ENCODE measurements at places on chromosomes 6 and 20. TPM values are rescaled to one million over a fixed set of nuclear protein-coding genes. Genes with fewer than 3 reads are reported as not detected.

RIPOR3 gene
- total RNA-seq, result 61.1 TPM

C20orf144 gene
- not detected for total RNA-seq

CLPSL1 gene
- not detected for total RNA-seq

DNA sequence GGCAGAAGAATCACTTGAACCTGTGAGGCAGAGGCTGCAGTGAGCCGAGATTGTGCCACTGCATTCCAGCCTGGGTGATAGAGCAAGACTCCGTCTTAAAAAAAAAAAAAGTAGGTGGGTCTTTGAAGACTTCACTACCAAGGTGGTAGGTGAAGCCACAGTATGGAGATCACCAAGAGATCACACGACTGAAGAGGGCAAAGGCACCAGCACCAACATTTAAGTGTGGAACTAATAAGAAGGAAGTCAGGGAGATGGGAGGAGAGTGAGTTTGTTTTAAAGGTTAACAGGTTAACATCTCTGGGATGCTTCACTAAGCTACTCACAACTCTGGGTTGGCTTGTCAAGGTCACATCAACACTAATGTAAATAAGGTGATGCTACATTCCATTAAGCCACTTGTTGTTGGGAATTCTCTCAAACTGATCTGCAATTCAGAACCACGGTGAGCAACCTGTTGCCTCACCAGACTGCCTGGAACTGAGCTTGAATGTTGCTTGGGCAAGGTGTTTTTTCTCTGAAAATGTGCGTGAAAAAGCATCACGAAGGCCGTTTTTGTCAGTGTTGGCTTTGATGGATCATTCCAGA is 48.7 kb downstream of the KCTD20 start:
- DNase-seq, result no peak
- H3K27me3 ChIP-seq, result no peaks in the 10 kb centered on the region
- H3K4me3 ChIP-seq, result no peak overlapping the region
- H3K4me1 ChIP-seq, result peaks cover 7% of the 10 kb centered on the region

- peaks cover 5% of the 10 kb centered on the region for H3K27me3 ChIP-seq
- DNase-seq, result no peak
- H3K27ac ChIP-seq, result no peak overlapping the region
- H3K36me3 ChIP-seq, result no peaks in the 10 kb centered on the region
Measured at GRCh38 chr6:19806971-19807396, 30.2 kb upstream of the ID4 start.

DNA sequence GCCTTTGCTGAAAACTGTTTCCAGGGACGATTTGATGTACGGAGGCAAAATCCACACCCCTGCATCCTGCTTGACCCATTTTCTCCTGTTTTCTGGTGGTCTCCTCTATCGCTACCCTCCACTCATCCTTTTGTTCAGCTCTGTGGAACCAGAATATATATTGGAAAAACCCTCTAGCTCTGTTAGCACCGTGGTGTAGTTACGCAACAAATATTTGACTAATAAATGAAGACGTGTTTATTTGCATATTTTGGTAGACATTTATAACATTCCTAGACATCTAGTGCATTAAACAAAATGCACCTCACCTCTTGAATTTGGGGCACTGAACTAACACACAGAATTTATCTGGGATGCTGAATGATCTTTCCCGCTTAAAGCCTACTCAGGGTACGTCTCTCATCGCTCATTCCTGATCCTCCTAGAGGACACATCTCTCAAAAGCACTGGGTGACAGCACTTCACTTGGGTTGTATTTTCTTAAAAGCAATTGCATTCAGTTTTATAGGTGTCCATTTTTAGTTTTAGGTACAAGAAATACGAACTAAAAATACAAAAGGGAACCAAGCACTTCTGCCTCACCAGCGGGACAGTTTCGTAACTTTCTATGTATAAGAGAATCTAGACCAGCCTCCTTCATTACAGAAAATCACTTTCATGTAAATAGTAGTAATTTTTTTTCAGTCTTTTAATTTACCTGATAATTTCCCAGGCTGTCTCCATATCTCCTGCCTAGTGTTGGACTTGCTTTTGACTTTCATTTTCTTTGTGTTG is 59.2 kb downstream of the SNRNP48 start:
- H3K36me3 ChIP-seq, result no peaks in the 10 kb centered on the region
- H3K27me3 ChIP-seq, result no peaks in the 10 kb centered on the region
- H3K4me1 ChIP-seq, result no peaks in the 10 kb centered on the region
- DNase-seq, result no peak

POU5F1 gene
- total RNA-seq, result 86.2 TPM

TREML2 gene
- total RNA-seq, result 0.37 TPM

BTNL2 gene
- total RNA-seq, result not detected

METTL24 gene
- 2.8 TPM for total RNA-seq

DNA sequence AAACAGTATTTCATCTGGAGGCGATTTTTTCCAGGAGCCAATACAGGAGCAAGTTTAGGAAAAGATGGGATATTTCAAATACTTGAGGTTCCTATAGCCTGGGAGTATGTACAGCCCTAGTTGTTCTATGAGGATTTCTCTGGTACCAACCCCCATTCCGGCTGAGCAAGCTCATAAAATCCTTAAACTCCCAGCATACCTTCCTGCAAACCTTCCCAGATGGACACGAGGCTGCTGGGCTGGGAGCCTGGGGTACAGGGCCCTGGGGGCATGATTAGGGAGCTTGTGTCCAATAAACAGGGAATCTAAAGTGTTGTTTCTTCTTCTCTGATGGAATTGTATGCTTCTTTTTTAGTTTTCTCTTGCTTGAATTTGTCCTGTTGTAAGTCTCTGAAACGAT is 1.5 kb downstream of the PRRC2A start:
- no peaks in the 10 kb centered on the region for H3K27me3 ChIP-seq
- H3K36me3 ChIP-seq, result peaks cover 43% of the 10 kb centered on the region
- peak overlapping the region; percentile 99 for H3K27ac ChIP-seq
- DNase-seq, result no peak
- H3K4me1 ChIP-seq, result peaks cover 17% of the 10 kb centered on the region

DNA sequence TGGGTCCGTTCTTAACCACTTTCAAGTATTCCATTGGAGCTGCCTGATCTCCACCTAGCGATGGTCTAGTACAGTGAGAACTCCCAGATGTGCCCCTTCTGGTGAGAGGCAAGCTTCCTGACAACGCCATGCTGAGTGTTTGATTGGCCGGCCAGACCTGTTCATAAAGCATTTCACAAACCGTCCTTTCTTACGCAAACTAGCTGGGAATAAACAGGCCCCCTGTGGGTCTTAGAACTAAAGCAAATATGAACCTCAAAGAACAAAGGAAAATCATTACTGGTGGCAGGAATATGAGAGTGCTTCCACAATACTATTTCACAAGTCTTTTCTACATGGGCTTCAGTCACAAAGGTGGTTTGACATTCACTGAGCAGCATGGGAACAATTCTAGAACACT is 15.6 kb upstream of the GCNT2 start:
- no peaks in the 10 kb centered on the region for H3K36me3 ChIP-seq
- DNase-seq, result no peak
- H3K27ac ChIP-seq, result no peak overlapping the region
- H3K4me3 ChIP-seq, result no peak overlapping the region

- no peaks in the 10 kb centered on the region for H3K27me3 ChIP-seq
- H3K4me3 ChIP-seq, result no peak overlapping the region
- H3K4me1 ChIP-seq, result no peaks in the 10 kb centered on the region
- H3K36me3 ChIP-seq, result no peaks in the 10 kb centered on the region
- H3K27ac ChIP-seq, result no peak overlapping the region
Measured at GRCh38 chr6:1701668-1702353, 92.1 kb downstream of the FOXC1 start.

DNA sequence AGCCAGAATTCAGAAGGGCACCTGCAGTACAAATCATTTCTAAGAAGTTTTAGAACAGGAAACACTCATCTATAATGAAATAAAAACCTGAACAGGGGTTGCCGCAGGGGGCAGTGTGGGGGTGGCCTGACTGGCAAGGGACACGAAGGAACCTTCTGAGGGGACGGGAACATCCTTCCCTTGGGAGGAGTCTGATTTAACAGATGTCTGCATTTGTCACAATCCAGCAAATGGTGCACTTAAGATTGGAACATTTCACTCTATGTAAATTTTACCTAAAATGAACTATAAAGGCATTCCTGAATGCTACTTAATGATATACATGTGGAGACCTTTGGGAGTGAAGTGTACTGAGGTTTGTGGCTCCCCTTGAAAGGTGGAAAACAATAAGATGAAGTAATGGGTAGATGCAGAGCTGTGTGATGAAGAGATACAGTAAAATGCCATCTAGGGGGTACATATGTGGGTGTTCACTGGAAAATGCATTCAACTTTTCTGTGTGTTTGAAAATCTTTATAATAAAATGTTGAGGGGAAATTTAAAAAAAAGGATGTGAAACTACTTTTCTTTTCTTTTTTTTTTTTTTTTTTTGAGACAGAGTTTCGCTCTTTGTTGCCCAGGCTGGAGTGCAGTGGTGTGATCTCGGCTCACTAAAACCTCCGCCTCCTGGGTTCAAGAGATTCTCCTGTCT is 89.5 kb downstream of the SNX5 start:
- H3K27me3 ChIP-seq, result no peaks in the 10 kb centered on the region
- H3K4me1 ChIP-seq, result peaks cover 28% of the 10 kb centered on the region
- H3K36me3 ChIP-seq, result no peaks in the 10 kb centered on the region
- H3K27ac ChIP-seq, result no peak overlapping the region
- H3K4me3 ChIP-seq, result no peak overlapping the region

GRCh38 chr6:163185744-163186143 is 228.8 kb upstream of the QKI start:
- H3K36me3 ChIP-seq, result no peaks in the 10 kb centered on the region
- no peak overlapping the region for H3K27ac ChIP-seq
- H3K4me1 ChIP-seq, result no peaks in the 10 kb centered on the region
- no peaks in the 10 kb centered on the region for H3K27me3 ChIP-seq
- no peak overlapping the region for H3K4me3 ChIP-seq
